AG09309 (cell line): ENCODE measurements at places on chromosomes 6 and 20.

GRCh38 chr6:139648430-139649000 is 274.1 kb upstream of the CITED2 start:
- no peak for DNase-seq

DNA sequence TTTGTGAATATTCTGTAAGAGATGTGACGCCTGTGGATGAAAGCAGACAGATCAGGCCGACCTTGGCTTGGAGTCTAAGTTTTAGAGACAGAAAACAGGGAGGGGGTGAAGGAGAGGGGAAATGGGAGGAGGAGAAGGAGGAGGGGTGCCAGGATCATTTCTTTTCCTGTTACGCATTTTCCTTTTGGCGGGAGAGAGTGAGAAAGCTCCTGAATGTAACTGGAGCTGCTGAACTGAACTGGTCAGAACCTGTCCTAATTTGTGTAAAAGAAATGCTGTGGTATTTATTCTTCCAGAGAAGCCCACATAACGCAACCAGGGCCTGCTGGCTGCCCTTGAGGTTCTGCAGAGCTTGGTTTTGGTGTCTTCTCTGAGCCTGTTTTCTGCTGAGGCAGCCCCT is 41.9 kb downstream of the UTRN start:
- DNase-seq, result no peak

DNA sequence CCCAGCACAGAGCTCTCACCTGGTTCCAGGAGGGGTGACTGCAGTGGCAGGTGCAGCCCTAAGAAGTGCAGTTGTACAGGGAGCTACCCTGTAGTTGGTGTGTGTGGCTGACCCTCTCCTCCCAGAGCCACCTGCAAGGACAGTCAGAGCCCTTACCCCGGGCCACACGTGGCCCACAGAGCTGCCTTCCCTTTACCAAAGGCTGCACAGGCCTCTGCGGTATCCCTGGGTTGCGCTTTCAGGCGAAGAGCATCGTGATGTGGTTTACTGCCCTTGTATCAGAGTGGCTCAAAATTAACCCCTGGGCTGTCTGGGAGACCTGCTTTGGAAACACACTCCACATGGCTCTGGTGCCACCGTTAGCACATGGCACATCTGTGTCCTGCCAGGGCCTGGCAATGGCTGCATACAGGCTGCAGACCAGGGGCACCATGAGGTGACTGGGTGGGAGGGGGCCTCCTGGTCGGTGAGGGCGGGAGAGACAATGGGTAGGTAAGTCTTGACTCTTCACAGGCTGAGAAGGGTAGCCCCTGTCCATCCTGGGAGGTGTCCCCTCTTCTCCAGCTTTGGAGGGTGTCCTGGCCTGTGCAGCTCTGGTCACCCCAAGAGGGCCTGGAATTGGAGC is 81.5 kb downstream of the CDH4 start:
- DNase-seq, result no peak

- no peak for DNase-seq
Observed at GRCh38 chr6:99614430-99615186, 8.0 kb downstream of the PRDM13 start.

DNA sequence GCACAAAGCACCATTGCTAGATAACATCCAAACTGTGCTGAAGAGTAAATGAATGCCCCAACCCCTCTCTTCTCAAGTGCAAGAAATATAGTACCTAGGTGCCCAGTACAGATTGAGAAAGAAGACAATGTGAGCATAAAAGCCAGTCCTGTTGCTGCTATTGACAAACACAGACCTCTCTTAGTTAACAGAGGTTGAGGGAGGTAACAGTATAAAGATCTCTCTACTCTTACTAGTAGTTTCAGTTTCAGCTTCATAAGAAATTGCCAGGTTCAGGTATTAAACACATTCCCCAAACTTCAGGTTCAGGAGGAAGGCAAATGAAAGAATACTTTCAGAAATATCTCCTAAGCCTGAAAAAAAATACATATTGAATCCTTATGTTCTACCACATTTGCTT is 31.4 kb downstream of the TBC1D32 start:
- DNase-seq, result no peak

- no peak for DNase-seq
Observed at GRCh38 chr20:64156886-64157875, 7.1 kb upstream of the MYT1 start.

DNA sequence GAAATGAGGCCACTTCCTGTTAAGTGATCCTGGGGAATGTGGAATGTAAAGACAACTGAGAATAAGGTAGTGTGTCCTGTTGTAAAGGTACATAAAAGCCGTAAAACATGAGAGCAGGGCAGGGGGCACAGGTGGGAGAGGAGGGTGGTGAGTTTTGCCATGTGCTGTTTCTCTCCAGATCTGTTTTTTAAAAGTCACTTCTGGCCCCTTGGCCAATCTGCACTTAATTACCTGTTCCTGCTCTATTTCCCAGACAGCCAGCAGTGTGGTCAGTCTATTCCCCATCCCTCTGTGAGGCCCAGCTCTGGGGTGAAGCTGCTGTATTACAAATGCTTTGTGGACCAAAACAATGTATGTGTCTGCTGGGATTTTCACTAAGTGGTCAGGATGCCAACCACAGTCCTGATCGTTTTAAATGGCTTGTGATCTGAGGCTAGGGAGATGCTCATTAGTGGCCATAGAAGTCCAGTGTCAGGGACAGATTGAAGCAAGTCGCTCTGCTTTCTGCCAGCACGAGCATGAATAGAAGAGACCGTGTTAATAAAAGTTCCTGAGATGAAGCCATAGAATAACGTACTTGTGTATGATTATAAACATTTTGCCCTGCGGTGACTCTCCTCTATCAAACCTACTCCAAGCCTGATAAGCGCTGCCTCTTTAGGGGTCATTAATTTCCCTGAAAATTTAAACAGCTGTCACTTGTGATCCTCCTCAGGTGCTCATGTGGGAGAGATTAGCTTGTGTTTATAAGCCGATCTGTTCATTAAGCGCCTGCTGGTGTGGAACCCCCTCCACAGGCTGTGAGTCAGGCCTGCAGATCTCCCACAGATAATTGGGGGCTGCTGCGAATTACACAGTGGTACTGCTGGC is 111.8 kb upstream of the CENPW start:
- no peak for DNase-seq

- DNase-seq, result no peak
Observed at GRCh38 chr20:20926222-20926905, 179.8 kb downstream of the LINC00237 start.

GRCh38 chr6:143742070-143742954 is 64.5 kb downstream of the PHACTR2 start:
- no peak for DNase-seq

DNA sequence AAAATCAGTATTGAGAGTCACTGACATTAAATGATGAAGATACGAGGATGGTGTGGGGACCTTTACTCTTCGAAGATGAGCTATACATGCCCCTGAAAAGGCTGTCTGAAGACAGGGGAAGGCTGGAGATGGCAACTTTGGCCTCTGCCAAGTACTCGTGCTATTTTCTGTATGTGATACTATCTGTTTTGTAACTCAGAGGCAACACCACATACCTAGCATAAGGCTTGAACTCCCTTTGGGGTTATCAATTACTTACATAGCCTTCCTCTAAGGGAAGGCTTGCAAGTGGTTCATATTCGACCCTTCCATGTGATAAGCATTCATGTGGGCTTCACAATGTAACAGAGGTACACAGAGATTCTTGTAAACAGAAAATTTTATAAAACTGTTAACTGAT is 68.7 kb upstream of the FBXO30 start:
- DNase-seq, result no peak

DNA sequence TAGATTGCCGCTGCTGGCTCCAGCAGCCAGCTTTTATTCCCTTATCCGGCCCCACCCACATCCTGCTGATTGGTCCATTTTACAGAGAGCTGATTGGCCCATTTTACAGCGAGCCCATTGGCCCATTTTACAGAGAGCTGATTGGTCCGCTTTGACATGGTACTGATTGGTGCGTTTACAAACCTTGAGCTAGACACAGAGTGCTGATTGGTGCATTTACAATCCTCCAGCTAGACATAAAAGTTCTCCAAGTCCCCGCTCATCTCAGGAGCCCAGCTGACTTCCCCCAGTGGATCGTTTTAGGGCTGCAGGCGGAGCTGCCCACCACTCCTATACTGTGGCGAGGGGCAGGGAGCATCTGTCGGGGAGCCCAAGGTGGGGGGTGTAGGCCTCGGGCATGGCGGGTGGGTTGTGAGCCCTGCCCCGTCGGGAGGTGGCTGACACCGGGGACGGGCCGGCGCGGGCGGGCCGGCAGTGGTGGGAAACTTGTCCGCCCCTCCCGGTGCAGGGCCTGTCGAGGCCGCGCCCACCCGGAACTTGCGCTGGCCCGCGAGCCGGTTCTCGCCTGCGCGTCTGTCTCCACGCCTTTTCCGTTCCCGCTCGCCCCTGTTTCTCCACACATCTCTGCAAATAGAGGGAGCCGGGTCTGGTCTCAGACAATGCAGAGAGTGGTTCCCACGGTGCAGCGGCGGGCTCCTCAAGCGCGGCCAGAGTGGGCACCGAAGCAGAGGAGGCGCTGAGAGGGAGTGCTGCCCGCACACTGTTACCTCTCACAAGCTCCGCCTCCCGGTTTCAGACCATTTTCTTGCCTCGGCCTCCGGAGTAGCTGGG is 86.1 kb upstream of the STMND1 start:
- no peak for DNase-seq

DNA sequence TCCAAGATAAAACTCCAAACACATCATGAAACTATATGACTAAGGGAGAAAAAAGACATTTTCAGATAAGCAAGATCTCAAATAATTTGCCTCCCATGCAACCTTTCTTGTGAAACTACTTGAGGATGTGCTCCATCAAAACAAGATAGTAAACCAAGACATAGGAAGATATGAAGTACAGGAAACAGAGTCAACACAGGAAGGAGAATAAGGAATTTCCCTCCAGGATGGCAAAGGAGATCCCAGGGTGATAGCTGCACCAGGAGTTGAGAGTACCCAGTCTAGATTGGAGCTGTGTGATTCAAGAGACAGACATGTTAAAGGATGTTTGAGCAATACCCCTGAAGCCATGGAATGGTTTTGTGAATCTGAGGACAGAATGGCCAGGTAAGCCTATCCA is 15.3 kb downstream of the IL17A start:
- DNase-seq, result no peak
